ENCODE measurements at places on chromosomes 1 and 21. TPM values are rescaled to one million over a fixed set of nuclear protein-coding genes. Genes with fewer than 3 reads are reported as not detected.

DNA sequence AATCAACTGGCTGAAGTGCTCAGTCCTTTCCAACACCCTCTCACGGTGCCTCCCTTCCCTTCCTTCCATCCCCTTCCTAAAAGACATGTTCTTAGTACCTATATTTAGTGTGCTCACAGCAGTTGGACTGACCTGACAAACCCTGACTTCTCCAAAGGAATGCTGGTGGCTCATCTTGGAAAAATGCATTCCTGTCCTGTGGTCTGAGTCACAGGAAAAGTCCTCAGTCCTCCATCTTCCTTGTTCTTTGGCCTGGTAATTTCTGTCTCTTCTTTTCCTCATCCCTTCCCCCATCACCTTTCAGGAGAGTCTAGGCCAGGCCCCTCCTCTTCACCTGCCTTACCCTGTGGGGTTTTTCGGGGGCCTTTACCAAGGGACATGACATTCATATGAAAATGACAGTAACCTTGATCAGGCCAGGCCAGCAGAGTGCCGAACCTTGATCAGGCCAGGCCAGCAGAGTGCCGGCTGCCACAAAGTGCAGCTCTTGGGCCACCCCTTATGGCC is 7.2 kb downstream of the ATP1B1 start:
- DNase-seq = peak; percentile 73

DNA sequence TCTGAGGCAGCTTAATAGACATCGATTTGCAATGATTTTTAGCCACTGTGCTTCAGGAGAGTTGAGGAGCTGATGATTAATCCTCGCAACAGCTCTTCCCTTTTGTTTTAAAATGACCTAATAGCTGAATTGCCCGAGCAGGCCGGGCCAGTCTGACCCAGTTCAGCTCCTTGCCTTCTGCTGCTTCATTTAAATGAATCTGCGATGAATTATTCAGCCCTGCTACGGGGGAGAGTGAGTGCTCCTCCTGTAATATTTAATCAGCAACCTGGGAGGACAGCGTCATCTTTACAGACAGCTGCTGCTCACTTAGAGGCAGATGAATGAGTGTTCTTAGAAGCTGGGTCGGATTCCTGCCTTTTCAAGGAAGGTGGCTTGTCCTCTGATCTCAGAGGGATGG is 325.1 kb downstream of the CAMTA1 start:
- no peak for DNase-seq

DNA sequence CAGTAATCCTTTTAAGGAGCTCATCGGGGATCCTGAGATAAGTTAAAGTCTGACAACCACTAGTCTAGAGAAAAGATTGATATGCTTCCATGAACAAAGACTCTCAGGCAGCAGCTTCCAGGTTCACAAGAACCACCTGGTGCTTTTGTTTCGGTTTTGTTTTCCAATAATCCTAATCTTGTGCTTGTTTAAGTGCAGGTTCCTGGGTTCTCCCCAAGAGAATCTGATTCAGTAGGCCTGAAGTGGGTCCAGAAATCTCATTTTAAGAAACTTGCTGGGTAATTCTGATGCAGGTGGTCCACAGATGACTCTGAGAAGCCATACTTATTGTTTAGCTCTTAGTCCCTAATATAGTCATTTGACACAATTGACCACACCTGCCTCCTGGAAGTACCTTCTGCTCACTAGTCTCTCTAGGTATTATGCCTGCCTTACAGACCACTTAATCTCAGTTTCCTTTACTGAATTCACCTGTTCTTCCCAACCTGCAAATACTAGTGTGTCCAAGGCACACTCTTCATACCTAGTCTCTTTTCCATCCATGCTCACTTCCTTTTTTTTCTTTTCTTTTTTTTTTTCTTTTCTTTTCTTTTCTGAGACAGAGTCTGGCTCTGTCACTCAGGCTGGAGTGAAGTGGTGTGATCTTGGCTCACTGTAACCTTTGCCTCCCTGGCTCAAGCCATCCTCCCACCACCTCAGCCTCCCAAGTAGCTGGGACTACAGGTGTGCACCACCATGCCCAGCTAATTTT is 20.5 kb upstream of the FRRS1 start:
- no peak for DNase-seq

The PIK3R3 gene
- 14.2 TPM for total RNA-seq

The MEX3A gene
- 1.9 TPM for total RNA-seq
